Cardiac muscle cell (in vitro differentiated cells and primary cell): ENCODE measurements at places on chromosomes 7 and 10. TPM values are rescaled to one million over a fixed set of nuclear protein-coding genes. Genes with fewer than 3 reads are reported as not detected.
A peak's percentile ranks its signal among the peaks of the same experiment; 100 is the strongest.

The SEMA3D gene
- polyA plus RNA-seq: 2.1 and 3.5 TPM in 2 replicates

The C10orf67 gene
- polyA plus RNA-seq: 0.16 TPM in 1 of 2 replicates, not detected in the other

The ZNF488 gene
- polyA plus RNA-seq: 0.55 and 1.2 TPM in 2 replicates

The JMJD1C gene
- polyA plus RNA-seq: 59.1 and 82.4 TPM in 2 replicates

DNA sequence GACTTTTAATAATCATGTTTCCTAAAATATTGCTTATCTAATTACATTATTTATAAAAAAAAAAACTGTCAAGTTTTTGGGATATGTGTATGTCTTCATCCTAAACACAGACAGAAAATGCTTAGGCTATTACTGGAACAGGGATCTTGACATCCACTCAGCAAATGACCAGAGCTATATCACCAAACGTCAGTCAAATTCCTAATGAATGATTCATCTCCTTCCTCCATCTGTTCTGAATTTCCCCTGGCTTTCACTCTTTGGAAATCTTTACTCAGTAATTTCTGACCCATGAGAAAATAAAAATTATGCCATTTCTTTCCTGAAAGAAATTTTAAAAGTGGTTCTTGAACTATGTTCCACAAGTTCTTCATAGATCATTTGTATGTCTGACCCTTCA is 552.4 kb upstream of the KCND2 start:
- H3K36me3 ChIP-seq: no peaks in the 10 kb centered on the region
- peaks cover 3% of the 10 kb centered on the region for H3K4me1 ChIP-seq
- H3K27ac ChIP-seq: no peak overlapping the region
- no peak overlapping the region for H3K4me3 ChIP-seq

- no peak overlapping the region for H3K4me3 ChIP-seq
- H3K27me3 ChIP-seq: no peaks in the 10 kb centered on the region
- H3K27ac ChIP-seq: no peak overlapping the region
Measured at GRCh38 chr7:158017111-158018097, 570.2 kb downstream of the PTPRN2 start.

- no peaks in the 10 kb centered on the region for H3K27me3 ChIP-seq
- H3K27ac ChIP-seq: peak overlapping the region; percentile 46
- peaks cover 10% of the 10 kb centered on the region for H3K4me1 ChIP-seq
- DNase-seq: peak; percentile 70
Measured at GRCh38 chr10:30751678-30752331, 122.3 kb upstream of the LYZL2 start.

DNA sequence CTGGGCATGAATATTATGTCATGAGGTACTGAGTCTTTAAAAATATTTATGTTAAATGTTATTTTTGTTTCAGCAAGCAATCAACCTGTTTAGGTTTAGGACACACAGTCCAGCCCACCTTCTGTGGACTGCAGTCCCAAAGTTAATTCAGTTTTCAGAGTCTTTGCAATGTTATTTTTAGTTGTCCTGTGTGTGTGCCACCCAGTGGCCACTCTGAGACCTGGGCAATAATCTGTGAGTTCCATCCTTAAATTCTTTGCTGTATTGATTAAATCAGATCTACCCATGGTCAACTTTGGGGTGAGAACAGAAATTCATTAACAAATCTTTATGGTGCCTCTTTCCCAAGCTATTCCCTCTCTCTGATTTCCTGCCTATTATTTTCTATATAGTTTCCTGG is 415.1 kb downstream of the CCSER2 start:
- DNase-seq: no peak
- no peak overlapping the region for H3K27ac ChIP-seq
- H3K4me3 ChIP-seq: no peak overlapping the region
- no peaks in the 10 kb centered on the region for H3K36me3 ChIP-seq
- H3K27me3 ChIP-seq: no peaks in the 10 kb centered on the region
- H3K4me1 ChIP-seq: no peaks in the 10 kb centered on the region

DNA sequence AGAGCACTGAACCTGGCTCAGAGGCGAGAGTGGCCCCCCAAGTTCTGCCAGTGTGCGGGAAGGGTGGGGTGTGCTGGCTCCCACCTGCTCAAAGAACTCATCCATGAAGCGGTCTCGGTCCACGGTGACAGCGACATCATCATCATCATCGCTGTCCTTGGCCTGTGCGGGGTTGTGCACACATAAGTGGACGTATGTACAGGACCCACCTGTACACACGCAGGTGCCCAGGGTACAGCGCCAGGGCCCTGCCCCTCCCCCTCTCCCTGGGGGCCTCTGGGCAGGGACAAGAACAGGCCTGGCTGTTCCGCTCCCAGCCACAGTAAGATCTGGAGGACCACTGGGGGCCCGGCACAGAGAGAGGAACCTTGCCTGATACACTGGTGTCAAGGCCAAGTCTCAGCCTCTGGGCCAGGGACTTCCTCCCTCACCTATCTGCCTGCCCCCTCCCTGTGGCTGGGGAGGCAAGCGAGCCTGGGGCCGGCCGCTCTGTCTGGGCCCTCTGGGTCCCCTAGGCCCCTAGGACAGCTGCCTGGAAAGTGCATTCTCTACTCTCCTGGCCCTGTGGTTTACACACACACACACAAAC is 10.4 kb downstream of the STX1A start:
- H3K36me3 ChIP-seq: no peaks in the 10 kb centered on the region
- no peak for DNase-seq
- H3K4me3 ChIP-seq: no peak overlapping the region

The NOS3 gene
- 13.1 and 16.3 TPM in 2 replicates for polyA plus RNA-seq

The GATA3 gene
- polyA plus RNA-seq: 4.4 and 11.4 TPM in 2 replicates

The RRP12 gene
- 14.8 and 14.9 TPM in 2 replicates for polyA plus RNA-seq

DNA sequence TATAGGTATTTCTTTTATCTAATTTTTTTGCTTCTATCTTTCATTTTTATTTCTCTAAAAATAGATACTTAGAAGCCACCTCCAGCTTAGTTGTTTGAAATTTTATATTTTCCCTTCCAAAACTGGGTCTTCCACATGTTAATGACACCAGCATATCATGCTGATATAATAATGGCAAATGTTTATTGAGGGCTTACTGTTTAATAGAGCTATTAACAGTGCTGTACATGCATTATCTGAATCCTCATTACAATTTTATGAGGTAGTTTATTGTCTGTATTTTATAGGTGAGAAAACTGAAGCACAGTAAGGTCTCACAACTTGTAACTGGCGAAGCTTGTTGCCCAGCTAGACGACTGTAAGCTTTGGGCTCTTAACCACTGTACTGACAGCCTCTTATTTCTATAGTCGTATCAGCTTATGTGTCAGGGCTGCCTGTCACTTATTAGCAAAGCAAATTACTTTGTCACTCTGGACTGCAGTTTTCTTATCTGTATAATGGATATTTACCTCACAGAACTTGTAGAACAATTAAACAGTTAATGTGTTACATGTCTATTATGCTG is 51.2 kb downstream of the ANKIB1 start:
- DNase-seq: no peak
- H3K4me3 ChIP-seq: no peak overlapping the region
- no peak overlapping the region for H3K27ac ChIP-seq
- peaks cover 12% of the 10 kb centered on the region for H3K4me1 ChIP-seq
- H3K36me3 ChIP-seq: peaks cover 6% of the 10 kb centered on the region

GRCh38 chr7:48102530-48102929 is 13.5 kb downstream of the UPP1 start:
- no peaks in the 10 kb centered on the region for H3K36me3 ChIP-seq
- no peaks in the 10 kb centered on the region for H3K4me1 ChIP-seq
- no peak for DNase-seq
- no peak overlapping the region for H3K27ac ChIP-seq
- no peak overlapping the region for H3K4me3 ChIP-seq

- no peak for DNase-seq
- no peak overlapping the region for H3K27ac ChIP-seq
- H3K4me1 ChIP-seq: peaks cover 24% of the 10 kb centered on the region
- no peaks in the 10 kb centered on the region for H3K36me3 ChIP-seq
- no peak overlapping the region for H3K4me3 ChIP-seq
Measured at GRCh38 chr10:22606164-22606614, 108.2 kb downstream of the PIP4K2A start.

- H3K27me3 ChIP-seq: no peaks in the 10 kb centered on the region
- no peak overlapping the region for H3K4me3 ChIP-seq
- DNase-seq: no peak
- no peak overlapping the region for H3K27ac ChIP-seq
Measured at GRCh38 chr10:126736727-126737126, 66.2 kb upstream of the C10orf90 start.

The ERVW-1 gene
- polyA plus RNA-seq: 1.2 TPM in 1 of 2 replicates, not detected in the other

- peak overlapping the region; percentile 100 for H3K27ac ChIP-seq
- DNase-seq: no peak
- H3K27me3 ChIP-seq: no peaks in the 10 kb centered on the region
- H3K36me3 ChIP-seq: no peaks in the 10 kb centered on the region
Measured at GRCh38 chr10:73647875-73648651, 6.8 kb upstream of the MYOZ1 start.

DNA sequence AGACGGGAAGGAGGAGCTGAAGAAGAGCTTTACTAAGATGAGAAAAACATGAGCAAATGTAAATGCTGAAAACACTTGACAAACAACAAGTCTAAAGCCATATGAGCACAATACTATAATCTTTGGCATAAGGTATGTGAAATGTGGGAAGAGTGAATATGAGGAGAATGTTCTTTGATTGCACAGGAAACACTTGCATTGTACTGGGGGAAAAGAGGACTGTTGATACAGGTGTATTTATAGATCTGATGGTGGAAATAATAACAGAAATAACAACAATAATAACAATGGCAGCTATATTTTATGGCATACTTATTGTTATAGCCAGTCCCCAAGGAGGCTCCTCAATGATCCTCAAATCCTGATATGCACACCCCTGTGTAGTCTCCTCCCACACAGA is 23.0 kb downstream of the ARHGAP12 start:
- no peak for DNase-seq
- no peaks in the 10 kb centered on the region for H3K36me3 ChIP-seq
- H3K27me3 ChIP-seq: no peaks in the 10 kb centered on the region
- peaks cover 10% of the 10 kb centered on the region for H3K4me1 ChIP-seq
- H3K4me3 ChIP-seq: no peak overlapping the region

DNA sequence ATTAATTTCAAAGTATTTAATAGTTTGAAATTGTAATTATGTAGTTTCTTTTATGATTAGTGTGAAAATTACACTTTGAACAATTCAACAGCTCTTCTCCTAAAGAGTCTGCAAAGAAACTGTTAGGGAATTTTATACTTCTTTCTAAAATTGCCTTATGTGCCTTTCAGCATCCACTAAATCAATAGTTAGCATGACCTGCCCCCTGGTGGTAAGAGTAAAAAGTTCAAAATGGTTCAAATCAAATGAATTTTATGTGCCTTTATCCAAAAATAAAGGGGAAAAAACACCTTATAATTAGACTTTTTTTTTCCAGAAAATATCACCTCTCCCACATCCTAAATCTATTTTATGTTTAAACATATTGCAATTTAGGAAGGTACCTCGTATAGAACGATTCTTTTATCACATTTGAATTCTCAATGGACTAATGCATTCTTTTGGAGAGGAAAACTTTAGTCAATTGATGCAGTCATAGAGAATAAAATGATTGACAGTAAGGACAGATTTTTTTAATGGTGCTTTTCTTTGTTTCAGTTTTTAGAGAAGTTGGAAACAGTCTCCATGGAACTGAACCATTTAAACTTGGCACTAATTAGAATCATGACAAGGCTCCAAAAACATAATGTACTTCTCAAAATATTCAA is 163.7 kb downstream of the SEMA3D start:
- DNase-seq: peak; percentile 67
- H3K36me3 ChIP-seq: no peaks in the 10 kb centered on the region
- H3K4me3 ChIP-seq: no peak overlapping the region
- no peak overlapping the region for H3K27ac ChIP-seq
- H3K27me3 ChIP-seq: no peaks in the 10 kb centered on the region

DNA sequence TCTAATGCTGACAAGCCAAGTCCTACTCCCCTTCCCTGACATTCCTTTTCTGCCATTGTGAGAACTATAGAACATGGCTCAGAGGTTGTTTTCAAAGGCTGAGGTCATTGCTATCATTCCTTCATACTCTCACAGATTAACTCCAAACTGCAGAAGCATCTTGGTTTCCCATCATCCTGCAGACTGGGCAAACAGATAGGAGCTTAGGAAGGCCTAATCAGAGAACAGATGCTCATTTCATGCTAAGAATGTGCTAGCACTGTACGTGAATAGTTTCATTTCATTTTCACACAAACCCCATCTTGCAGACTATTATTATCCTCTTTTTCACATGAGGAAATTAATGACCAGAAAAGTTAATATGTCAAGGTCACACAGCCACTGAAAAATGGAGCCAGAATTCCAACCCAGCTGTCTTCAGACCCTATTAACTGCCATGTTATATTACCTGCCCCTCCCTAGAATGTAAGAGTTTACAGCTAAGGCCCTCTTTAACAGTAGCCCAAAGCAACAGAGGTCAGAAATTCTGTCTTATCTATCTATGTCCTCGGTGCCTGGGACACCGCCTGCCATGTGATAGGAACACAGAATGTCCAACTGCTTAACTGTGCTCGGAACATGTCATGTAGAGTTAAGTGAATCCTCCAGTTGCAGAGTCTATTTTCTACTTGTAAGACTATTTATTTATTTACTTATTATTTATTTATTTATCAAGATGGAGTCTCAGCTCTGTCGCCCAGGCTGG is 2.9 kb upstream of the LCOR start:
- H3K27me3 ChIP-seq: no peaks in the 10 kb centered on the region
- H3K36me3 ChIP-seq: no peaks in the 10 kb centered on the region
- H3K4me1 ChIP-seq: peaks cover 4% of the 10 kb centered on the region
- no peak overlapping the region for H3K4me3 ChIP-seq
- H3K27ac ChIP-seq: no peak overlapping the region

GRCh38 chr7:47074702-47075153 is 507.2 kb downstream of the TNS3 start:
- DNase-seq: peak; percentile 87
- H3K4me3 ChIP-seq: no peak overlapping the region
- no peaks in the 10 kb centered on the region for H3K36me3 ChIP-seq
- peak overlapping the region; percentile 53 for H3K27ac ChIP-seq

GRCh38 chr10:16996530-16996964 is 133.1 kb downstream of the CUBN start:
- H3K27me3 ChIP-seq: no peaks in the 10 kb centered on the region
- no peaks in the 10 kb centered on the region for H3K36me3 ChIP-seq
- H3K27ac ChIP-seq: no peak overlapping the region
- no peaks in the 10 kb centered on the region for H3K4me1 ChIP-seq
- DNase-seq: peak; percentile 82
- H3K4me3 ChIP-seq: no peak overlapping the region

DNA sequence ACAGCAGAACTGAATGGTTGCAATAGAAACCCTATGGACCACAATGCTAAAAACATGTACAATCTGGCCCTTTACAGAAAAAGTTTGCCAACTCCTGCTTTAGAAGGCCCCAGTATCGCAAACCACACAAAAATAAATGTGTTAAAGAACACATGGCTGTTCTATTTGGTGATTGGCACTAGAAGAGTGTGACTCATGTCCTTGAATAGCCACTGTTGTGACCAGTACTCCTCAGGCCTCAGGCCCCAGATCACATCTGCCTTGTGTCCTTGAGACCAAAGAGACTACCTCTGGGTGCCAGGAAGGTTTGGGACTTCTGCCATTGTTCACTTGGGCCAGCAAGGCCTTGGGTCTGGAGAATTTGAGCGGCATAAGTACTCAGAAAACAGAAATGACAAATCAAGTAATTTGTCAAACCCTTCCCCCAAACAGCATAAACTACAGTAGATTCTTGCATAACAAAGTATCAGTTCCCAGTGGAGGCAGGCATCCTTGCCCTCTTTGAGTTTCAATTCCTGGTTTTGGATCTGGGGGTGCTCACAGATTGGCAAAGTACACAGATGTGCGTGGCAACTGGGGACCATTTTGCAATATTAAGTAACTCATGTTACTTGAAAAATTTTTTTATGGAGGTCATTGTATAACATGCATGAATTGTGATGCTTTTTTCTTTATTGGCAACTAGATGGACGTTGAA is 50.2 kb downstream of the MTURN start:
- no peaks in the 10 kb centered on the region for H3K4me1 ChIP-seq
- no peak overlapping the region for H3K4me3 ChIP-seq
- no peaks in the 10 kb centered on the region for H3K36me3 ChIP-seq
- no peaks in the 10 kb centered on the region for H3K27me3 ChIP-seq

The DNAH11 gene
- 0.55 and 1.9 TPM in 2 replicates for polyA plus RNA-seq

- peaks cover 17% of the 10 kb centered on the region for H3K36me3 ChIP-seq
- H3K4me3 ChIP-seq: no peak overlapping the region
- DNase-seq: no peak
Measured at GRCh38 chr10:69361303-69361614, 55.5 kb downstream of the TACR2 start.
